ENCODE measurements at places on chromosomes 12 and 14.
A peak's percentile ranks its signal among the peaks of the same experiment; 100 is the strongest.

GRCh38 chr14:23045419-23046357 is 3.7 kb downstream of the PSMB11 start:
- DNase-seq: no peak

- no peak for DNase-seq
These were observed 10.7 kb downstream of the AGAP2 start for GRCh38 chr12:57727758-57728395.

GRCh38 chr14:94499673-94500072 is 9.6 kb downstream of the SERPINA12 start:
- DNase-seq: no peak

- no peak for DNase-seq
These were observed 38.7 kb downstream of the ADGRD1 start for GRCh38 chr12:130992448-130992847.

DNA sequence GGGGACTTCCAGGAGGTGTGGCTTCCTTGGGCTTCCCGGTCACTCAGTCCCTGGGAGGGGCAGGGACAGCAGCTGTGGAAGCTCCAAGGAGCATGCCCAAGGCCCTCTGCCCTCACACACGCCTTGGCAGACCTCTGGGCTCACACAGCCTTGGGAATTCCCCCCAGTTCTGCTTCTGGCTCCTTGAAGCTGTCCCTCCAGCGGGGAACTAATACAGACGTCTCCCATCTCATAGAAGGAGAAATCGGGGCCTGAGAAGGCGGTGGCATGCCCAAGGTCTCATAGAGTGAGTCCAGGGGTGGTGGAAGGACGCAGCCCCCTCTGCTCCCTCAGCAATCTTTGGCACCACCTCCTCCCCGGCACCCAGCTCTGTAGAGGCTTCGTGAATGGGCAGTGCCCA is 15.7 kb upstream of the TMEM119 start:
- no peak for DNase-seq

GRCh38 chr14:98840091-98840490 is 431.9 kb downstream of the BCL11B start:
- no peak for DNase-seq

- DNase-seq: peak; percentile 75
These were observed 1.0 kb upstream of the NAP1L1 start for GRCh38 chr12:76085520-76085868.

DNA sequence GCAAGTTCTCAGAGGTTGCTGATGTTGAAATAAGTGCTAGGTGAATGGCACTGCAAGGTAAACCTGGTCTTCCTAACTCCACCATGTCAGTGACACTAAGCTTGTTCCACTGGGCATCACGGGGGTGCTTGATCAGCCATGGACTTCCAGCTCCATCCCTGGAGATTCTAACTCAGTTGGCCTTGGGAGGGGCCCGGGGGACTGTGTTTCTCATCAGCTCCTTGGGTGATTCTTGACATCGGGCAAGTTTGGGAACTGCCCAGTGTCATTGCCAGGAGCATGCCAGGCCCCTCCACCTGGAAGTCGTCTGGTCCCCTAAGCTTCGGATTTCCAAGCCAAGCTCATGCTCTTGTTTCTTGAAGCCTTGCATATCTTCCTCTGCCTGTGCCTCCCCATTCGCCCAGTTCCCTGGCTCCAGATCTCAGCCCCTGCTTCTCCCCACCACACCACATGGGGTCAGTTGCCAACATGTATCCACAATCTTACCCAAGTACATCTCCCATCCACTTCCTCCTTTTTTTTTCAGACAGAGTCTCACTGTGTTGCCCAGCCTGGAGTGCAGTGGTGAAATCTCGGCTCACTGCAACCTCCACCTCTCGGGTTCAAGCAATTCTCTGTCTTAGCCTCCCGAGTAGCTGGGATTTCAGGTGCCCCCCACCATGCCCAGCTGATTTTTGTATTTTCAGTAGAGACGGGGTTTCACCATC is 30.7 kb upstream of the RFLNA start:
- peak; percentile 20 for DNase-seq

- DNase-seq: peak; percentile 8
These were observed 113.0 kb upstream of the NTF3 start for GRCh38 chr12:5318874-5319273.

DNA sequence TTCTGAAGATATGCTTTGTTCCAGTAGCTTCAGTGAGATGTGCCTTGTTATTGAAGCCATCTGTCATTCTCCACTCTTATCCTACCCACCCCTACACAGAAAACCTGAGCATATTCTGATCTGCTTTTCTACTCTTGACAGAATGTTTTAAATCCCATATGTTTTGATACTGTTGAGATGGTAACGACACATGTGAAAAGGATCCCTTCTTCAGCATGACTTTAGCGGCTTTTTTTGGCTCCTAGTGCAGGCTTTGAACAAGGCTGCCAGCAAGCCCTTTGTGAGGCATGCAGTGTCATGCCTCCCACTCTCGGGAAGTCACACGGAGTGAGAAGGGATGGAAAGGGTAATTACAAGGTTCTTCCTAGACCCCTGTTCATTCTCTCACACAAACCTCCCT is 228.8 kb upstream of the RGS6 start:
- no peak for DNase-seq

DNA sequence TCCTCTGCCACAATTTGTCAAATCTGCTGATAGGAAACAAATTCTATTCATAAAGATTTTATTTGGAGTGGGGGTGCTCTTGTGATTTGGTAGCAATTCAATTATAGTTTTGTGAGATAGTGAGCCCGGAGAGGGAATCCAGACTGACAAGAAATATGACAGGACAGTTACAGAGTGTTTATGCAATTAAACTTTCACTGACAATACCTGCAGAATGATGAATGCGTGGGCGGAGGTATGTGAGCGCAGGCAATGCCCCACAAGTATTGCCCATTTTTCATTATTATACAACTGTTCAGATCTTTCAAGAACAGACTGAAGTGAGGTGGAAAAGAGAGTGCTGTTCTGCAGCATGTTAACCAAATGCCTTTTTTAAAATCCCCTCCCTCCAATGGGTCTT is 259.0 kb downstream of the EGLN3 start:
- DNase-seq: no peak

DNA sequence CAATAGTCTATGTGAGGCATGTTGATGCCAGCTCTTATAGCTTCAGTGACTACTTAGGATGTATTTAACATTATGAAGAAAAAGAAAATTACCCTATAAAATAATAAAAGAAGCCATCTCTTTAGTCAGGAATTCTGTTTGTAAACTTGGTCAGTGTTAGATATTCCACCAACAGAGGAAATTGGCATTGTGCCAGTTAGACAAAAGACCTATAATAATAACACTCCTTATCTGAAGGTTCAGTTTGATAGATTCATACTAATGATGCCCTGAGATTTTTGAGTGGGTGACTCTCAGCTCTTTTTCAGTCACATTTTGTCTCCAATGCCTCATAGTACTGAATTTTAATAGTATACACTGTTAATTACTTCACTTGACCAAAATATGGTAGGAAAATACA is 6.6 kb downstream of the SYT10 start:
- no peak for DNase-seq

All from hematopoietic multipotent progenitor cell treated with erythropoietin and hydrocortisone succinate and interleukin-3 and kit ligand, for 4 days (in vitro differentiated cells).